ENCODE measurements at places on chromosomes 5 and 9.

GRCh38 chr9:90459321-90459720, 183.3 kb downstream of the DIRAS2 start:
- no peak for DNase-seq

DNA sequence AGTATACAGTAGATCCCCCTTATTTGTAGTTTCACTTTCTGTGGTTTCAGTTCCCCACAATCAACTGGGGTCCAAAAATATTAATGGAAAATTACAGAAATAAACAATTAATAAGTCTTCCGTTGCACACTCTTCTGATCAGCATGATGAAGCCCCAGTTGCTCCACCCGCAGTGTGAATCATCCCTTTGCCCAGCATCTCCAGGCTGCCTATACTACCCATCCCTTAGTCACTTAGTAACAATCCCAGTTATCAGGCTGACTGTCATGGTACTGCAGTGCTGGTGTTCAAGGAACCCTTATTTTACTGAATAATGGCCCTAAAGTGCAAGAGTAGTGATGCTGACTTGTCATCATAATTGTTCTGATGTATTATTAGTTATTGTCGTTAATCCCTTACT, 28.9 kb downstream of the SHC3 start:
- no peak for DNase-seq

DNA sequence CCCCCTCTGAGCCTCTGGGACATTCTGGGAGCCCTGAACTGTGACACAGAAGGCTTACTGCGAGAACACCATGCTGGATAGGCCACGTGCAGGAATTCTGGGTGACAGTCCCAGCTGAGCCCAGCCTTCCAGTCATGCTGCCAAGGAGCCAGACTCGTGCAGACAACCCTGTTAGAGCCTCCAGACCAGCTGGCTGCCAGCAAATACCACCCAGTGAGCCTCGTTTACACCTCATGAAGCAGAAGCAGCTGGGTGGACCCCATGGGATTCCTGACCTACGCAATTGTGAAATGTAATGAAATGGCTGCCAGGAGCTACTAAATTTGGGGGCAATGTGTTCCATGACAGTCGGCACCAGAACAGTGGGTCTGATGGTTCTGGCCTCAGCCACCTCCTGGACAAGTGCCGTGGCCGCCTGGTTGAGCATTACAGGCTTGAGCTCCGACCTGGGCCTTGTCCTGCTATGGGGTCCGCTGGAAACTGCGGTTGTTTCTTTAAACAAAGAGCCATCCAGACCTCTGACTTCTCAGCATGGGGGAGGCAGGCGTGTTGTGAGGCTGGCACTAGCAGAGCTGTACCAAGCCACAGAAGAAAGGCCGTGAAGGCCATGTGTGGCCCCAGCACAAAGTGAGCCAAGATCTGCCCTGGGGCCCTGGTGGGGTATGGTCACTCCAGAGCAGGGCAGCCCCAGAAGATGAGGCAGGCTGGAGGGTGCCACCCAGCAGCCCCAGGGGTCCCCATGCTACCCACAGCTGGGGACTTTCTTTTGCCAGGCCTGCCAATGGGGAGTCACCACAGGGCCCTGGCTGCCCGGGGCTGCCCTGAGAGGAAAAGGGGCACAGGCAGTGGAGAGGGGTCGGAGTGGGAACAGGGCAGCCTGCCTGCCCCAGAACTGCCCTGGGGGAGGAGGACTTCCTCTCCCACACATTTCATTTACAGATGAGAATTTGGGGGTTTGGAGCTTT, 19.3 kb upstream of the RXRA start:
- DNase-seq = no peak

DNA sequence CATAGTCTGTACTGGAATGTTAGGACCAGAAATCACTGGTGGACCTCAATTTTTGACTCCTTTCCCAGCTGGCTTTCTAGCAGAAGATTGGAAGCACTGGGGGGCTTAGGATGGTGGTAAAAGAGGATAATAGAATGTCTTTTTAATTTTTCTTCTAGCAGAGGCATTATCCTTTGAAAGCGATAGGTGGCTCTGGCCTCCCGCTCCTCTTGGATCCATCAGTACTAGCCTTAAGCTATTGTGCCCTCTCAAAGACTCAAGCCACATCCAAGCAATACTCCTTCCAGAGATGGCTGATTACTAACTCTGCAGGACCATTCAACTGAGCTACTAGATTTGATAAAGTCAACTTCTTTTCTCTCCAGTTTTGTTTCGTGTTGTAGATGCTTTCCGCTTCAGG, 610.6 kb downstream of the CDH12 start:
- no peak for DNase-seq

DNA sequence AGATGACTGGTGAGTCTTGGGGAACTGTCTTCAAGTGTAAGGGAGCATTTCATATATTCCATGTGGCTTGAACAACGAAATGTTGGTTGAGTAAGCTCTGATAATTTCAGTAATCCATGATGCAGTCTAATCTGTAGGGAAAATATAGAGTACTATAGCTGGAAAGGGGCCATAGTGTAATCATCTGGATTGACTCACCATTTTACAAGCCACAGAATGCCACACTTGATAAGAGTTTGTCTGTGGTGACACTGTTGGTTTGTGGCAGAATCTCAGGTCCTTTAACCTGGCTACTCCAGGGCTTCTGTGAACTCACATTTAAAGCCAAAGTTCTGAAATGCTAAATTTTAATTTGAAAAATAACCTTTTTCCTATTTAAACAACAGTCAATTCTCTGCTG, 16.3 kb upstream of the MAML1 start:
- DNase-seq = no peak

DNA sequence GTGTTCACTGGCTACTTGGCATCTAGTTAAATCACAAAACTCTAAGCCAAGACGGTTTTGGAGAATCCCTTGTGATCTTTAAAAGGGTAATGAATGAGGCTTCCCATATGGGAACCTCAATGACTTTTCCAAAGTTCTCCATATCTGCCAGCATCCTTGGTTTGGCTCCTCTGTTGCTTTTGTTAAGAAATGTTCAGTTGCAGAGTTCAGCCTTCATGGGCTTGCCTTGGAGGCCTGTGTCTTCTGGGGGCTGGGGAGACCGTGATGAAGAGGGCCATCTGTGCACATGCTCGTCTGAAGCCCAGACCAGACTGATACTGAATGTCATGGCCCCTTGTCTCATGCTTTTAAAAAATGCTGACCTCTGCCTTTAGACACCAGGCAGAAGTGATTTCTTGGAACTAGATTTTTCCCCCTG, 84.3 kb downstream of the RAI14 start:
- DNase-seq = no peak

- DNase-seq = no peak
Observed at GRCh38 chr5:139634541-139634940, 13.6 kb upstream of the CXXC5 start.

DNA sequence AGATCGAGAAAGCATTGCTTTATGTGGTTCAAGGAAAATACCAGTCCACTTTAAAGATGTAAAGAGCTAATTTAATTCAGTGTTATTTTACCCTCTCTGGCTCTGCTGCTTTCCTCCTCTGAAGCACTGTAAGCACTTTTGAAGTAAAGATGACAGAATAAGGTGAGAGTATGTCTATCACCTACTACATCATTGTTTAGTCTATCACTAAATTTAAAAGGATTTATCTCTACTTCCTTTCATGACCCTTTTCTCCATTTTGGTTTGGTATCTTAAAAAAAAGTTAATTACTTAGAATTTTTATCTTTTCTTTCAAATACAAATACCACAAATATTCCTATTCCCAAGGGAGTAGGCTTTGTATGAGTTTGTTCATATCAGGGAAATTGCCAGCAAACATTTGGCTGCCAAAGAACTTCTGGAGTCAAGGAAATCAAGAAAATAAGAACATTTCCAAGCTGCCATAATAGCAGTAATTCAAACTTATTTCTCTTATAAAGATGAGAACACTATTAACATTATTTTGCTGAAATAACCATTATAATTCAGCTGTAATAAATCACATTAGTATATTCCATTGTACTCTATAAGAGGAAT, 77.8 kb downstream of the SLC38A9 start:
- DNase-seq = no peak

DNA sequence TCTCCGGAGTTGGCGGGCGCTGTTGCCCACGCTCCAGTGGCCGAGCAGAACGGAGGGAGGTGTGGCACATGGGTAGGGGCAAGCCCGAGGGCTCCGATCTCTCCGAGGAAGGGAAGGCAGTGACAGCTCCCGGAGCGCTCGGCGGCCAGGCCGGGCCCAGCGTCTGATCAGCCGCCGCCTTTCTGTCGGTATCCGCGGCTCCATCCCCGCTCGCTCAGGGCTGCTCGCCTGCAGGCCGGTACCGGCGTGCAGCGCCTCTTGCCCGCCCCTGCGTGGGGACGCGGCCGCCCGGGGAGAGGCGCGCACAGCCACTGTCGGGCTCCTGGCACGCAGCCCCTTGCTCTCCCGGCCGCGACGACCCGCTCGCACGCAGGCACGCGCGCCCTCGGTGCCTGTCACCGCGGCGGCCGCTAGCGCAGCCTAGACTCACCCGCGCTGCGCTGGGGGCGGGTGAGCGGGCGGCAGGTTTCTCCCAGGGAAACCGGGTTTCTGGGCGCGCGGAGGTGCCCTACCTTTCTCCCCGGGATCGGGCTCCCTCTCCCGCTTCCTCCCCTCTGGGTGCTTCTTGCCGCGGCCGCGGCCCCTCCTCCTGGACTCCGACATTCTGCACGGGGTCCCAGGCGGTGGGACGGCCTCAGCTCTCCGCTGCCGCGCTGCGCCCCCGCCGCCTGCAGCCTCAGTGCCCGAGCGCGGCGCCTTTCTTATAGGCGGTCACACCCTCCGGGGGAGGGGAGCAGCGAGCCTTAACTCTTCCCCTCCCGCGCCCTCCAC, 108.4 kb downstream of the PSD2 start:
- no peak for DNase-seq

GRCh38 chr9:88418025-88418424, 29.8 kb downstream of the SPIN1 start:
- no peak for DNase-seq

GRCh38 chr5:89302102-89302891, 419.3 kb upstream of the MEF2C start:
- no peak for DNase-seq

- no peak for DNase-seq
Observed at GRCh38 chr5:12095808-12096281, 191.6 kb upstream of the CTNND2 start.

- no peak for DNase-seq
Observed at GRCh38 chr5:96714450-96714849, 52.3 kb downstream of the CAST start.

Measured in HTR-8/SVneo (cell line).